ENCODE measurements at places on chromosomes 16 and 17.

GRCh38 chr16:21603928-21604327 is 4.6 kb downstream of the METTL9 start:
- DNase-seq, result no peak

DNA sequence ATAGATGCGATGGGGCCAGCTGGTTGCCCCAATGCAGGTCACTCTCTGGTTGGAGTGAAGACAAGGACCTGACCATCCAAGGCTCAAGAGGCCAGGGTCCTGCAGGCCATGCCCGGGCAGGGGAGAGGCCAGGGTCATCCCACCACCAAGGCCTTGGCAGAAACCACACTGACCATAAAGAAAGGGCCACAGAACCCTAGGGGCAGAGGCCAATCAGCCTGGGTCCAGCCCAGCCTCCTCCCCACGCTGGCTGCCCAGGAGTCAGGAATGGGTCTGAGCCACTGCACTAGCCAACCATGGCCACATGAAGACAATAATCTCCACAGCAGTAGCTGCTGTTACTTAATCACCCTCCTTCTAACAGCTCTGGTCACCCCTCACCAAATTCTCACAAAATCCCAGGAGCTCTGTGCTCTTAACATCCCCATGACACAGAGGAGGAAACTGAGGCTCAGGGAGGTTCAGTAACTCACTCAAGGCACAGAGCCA is 10.2 kb upstream of the BCAR1 start:
- DNase-seq, result no peak

- DNase-seq, result no peak
Measured at GRCh38 chr17:42667088-42667951, 8.2 kb downstream of the TUBG2 start.

GRCh38 chr17:59498530-59499307 is 66.7 kb upstream of the DHX40 start:
- peak; percentile 16 for DNase-seq

- DNase-seq, result no peak
Measured at GRCh38 chr17:56290802-56291118, 137.5 kb downstream of the ANKFN1 start.

DNA sequence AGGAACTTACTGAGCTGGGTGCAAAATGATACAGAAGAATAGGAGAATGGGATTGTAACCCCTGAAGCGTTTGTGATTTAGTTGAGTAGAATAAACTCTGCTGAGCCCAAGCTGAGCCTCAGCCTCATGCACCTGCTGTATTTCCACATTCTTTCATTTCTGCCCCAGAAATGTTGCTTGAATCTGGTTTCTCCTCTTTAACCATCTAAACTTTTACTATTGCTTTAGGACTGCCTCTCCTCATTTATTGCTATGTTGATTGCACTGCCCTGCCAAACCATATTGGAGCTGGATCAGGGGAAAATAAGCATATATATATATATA is 64.8 kb downstream of the PITPNC1 start:
- no peak for DNase-seq

GRCh38 chr17:75845933-75846691 is 1.9 kb upstream of the UNC13D start:
- DNase-seq, result no peak

Data from retina (tissue), 1 donor.